ENCODE measurements at places on chromosomes 13 and 19. TPM values are rescaled to one million over a fixed set of nuclear protein-coding genes. Genes with fewer than 3 reads are reported as not detected.

- H3K27ac ChIP-seq: peak overlapping the region; percentile 13
- H3K4me3 ChIP-seq: 0 out of 2 replicates have a peak overlapping the region, but pooled peaks have one; percentile 5
- H3K27me3 ChIP-seq: peaks cover 3% of the 10 kb centered on the region
- peaks cover 32% of the 10 kb centered on the region for H3K4me1 ChIP-seq
- peaks cover 47% of the 10 kb centered on the region for H3K36me3 ChIP-seq
- DNase-seq: no peak
Observed at GRCh38 chr19:46606019-46606418, 4.9 kb downstream of the CALM3 start.

DNA sequence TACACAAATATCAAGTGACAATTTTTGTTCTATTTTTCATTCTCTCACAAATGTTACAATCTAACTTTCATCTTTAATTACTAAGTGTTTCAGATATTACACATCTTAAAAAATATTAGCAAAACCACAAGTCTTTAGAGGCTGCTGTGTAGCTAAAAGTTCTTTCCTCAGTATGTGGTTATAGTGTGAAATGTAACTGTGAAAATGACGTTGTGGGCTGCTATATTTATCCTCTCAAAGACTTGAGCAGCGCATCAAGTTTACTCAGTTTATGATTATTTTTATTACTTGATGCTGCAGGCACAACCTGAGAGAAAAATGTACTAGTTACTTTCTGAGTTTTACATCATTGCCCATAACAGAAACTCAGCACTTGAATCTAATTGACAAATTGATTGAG is 2860.6 kb upstream of the PCDH20 start:
- H3K27ac ChIP-seq: no peak overlapping the region
- H3K4me1 ChIP-seq: peaks cover 40% of the 10 kb centered on the region
- no peaks in the 10 kb centered on the region for H3K27me3 ChIP-seq
- H3K4me3 ChIP-seq: no peak overlapping the region

DNA sequence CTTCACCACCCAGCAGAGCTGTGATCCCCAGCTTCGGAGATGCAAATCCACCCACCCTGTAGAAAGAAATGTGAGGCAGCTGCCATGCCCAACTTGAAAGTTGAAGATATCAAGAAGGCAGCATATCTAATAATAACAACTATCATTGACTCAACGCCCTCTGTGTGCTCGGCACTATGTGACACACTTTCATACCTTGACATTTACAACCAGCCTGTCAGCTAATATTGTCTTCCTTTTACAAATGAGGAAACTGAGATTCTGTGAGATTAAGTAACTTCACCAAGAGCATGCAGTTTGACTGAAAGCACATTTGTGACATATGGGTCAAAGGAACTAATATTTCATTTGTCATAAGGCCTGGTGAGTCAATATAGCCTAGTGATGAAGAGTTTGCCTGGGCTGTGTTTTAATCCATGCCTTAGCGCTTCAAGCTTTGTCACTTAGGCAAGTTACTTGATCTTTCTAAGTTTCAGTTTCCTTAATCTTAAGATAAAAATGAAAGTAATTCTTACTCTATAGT is 137.0 kb downstream of the FLT1 start:
- H3K4me3 ChIP-seq: peak overlapping the region; percentile 22
- H3K4me1 ChIP-seq: peaks cover 51% of the 10 kb centered on the region
- peaks cover 16% of the 10 kb centered on the region for H3K36me3 ChIP-seq
- no peaks in the 10 kb centered on the region for H3K27me3 ChIP-seq
- no peak for DNase-seq

DNA sequence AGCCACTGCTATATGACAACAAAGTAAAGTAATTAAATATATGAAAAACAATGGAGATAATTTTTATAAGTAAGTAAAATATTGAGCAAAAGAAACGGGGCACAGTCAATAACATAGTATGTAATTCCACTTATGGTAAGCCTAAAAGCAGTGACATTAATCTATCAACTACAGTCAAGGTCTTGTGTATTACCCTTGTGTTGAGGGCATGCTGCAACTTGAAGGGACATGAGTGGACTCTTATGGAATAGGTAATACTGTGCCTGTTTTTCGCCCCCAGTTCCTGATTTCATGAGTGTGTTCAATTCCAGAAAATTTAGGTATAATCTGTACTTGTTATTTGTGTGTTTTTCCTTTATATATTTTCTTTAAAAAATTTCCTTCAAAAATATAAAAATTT is 201.3 kb upstream of the SLITRK6 start:
- H3K27me3 ChIP-seq: no peaks in the 10 kb centered on the region
- no peak for DNase-seq

DNA sequence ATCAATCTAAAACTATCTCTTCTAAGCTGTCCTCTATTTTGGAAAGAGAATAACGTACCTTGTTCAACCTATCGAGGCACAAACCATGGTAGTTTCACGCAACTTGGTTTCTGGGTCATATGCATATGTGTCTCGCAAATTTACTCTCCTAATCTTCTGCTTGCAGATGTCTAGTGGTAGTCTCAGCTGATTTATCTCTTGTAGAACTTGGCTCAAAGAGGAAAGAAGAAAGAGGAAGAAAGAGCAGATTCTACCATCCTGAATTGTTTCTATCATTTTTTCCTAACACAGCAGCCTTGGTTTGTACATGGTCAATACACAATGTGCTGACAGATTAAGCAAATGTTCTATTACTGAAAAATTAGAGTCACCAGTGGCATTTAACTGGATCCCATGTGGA is 282.3 kb downstream of the SPRY2 start:
- peaks cover 8% of the 10 kb centered on the region for H3K36me3 ChIP-seq
- no peak overlapping the region for H3K4me3 ChIP-seq
- DNase-seq: no peak
- H3K27ac ChIP-seq: no peak overlapping the region
- no peaks in the 10 kb centered on the region for H3K27me3 ChIP-seq

- H3K27ac ChIP-seq: no peak overlapping the region
- peaks cover 29% of the 10 kb centered on the region for H3K27me3 ChIP-seq
- no peaks in the 10 kb centered on the region for H3K36me3 ChIP-seq
- peaks cover 17% of the 10 kb centered on the region for H3K4me1 ChIP-seq
- DNase-seq: no peak
- H3K4me3 ChIP-seq: no peak overlapping the region
Observed at GRCh38 chr19:43422000-43422688, 7.5 kb downstream of the TEX101 start.

DNA sequence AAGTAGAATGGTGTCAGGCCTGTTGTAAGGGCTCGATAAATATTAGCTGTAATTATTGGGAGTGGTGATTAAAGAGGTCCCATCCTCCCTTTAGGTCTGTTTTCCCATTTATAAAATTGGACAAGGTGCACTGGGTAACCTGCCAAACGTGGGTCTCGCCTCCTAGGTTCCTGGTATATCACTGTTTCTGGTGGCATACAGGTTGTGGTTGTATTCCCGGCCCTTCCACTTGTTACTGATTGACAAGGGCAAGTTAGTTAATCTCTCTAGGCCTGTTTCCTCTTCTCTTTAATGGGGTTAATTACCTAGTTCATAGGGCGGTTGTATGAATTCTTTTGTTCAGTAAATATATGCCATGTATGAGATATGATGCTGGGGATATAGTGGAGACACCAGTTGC is 1.5 kb downstream of the PPP2R1A start:
- peak overlapping the region; percentile 100 for H3K4me3 ChIP-seq
- peaks cover 5% of the 10 kb centered on the region for H3K27me3 ChIP-seq
- no peak for DNase-seq
- H3K36me3 ChIP-seq: peaks cover 41% of the 10 kb centered on the region
- H3K4me1 ChIP-seq: peaks cover 57% of the 10 kb centered on the region
- H3K27ac ChIP-seq: peak overlapping the region; percentile 100

GRCh38 chr19:23716792-23717191 is 29.8 kb upstream of the ZNF675 start:
- no peak overlapping the region for H3K27ac ChIP-seq
- no peak for DNase-seq
- peaks cover 15% of the 10 kb centered on the region for H3K4me1 ChIP-seq
- no peaks in the 10 kb centered on the region for H3K27me3 ChIP-seq
- no peak overlapping the region for H3K4me3 ChIP-seq
- H3K36me3 ChIP-seq: no peaks in the 10 kb centered on the region

URI1 gene
- 54.5 TPM for total RNA-seq

PNMA8A gene
- 12.1 TPM for total RNA-seq

ZNF558 gene
- 9.8 TPM for total RNA-seq

All from HFFc6 (cell line).